ENCODE measurements at places on chromosomes 11 and 22.

DNA sequence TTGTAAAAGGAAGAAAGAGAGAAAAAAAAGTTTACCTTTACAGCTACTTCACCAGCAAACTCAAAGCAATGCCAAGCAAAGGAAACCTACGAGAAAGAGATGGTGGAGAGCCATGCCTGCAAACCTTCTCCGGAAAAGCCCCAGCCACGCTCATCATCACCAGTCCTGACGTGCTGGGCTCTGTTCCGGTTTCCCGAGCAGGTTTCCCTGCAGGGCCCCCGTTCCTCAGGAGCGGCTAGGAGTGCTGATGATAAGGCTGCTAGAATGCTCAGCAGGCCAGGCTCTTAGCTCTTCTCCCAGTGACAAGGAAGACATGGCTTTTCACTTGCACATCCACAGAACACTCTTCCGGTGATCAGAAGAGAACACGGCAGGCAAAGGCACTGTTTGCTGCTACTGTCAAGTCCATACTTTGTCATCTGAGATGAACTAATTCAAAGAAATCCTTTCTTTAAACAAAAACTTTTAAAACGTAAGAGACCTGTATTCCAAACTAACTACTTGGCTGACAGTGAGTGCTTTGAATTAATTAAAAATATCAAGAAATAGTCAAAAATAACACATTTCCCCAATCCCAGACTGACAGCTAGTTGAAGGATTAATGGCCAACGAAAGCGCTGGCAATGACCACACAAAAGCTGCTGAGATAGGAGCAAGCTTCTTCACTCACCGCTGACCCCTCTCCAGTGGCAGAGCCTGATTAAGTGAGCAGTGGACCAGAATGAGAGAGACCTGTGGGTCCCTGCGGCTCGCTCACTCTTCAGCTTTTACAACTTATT, 35.8 kb downstream of the DUSP8 start:
- no peak for DNase-seq

- no peak for DNase-seq
These were observed 39.5 kb downstream of the LMO1 start for GRCh38 chr11:8224161-8224591.

DNA sequence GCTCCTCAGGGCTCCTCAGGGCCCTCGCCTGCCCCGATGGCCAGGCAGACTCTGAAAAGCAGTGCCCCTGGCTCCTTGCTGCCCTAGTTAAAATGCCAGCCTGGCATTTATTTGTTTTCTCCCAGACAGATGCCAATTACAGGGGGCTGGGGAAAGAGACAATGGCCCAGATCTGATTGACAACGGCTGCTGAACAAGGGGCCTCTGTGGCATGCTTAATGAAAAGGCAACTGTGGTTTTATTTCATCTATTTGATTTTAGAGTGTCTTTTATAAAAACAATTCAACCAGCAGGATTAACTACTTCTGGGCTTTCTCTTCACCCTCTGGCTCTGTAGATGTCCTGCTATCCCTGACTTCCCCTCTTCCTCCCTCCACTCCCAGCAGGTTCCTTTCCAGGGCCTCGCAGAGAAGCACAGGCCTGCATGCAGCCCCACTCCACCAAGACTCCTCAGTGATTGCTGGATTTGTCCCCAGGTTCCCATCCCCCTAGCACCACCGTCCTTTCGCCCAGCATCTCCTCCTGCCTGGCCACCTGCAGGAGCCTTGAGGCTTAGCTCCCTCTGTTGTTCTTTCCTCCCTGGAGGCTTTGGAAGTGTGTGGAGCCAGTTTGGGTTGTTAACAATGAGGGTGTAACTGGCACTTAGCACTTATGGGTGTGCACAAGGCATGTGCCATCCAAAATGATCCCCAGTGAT, 171.1 kb downstream of the TENM4 start:
- DNase-seq = no peak

- DNase-seq = no peak
These were observed 459.1 kb downstream of the MIAT start for GRCh38 chr22:27116312-27117086.

DNA sequence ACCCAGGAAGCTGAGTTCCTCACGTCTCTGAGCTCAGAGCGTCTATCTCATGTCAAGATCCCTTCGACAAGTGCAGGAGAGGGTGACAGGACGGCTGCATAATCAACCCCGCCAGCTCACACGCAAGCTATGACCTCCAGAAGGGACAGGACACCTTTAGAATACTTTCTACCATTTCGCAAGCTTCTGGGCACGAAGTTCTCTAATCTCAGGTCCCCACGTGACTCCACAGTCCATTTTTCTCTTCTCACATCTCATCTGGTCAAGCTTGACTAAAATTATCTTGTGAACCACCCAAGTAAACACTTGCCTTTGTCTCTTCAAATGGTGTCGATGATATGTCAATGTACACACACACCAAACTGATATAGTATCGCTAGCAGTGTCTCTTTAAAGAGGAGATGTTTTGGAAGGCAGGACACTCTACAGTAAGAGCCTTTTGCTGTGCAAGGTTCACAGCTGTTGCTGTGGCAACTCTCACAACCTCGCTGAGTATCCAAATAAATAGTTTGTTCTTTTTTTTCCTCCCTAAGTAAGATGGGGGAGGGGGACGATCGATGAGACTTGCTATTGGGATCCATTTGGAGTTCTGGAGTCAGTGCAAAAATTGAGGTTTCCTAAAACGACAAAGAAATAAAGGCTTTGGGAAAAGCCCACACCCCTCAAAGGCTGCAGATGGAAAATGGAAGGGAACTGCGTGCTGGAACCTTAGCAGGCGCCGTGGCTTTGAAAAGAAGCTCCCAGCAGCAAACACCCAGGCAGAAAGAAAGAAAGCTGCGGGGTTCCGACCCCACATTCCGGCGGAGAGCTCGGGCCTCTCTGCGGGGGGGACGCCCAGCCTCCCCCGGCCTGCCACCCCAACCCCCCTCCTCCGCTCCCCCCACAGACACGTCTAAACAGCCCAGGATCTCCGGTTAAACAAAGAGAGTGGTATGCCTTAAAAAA, 215.4 kb upstream of the UBASH3B start:
- DNase-seq = peak; percentile 64

- DNase-seq = no peak
These were observed 47.0 kb upstream of the ALKBH3 start for GRCh38 chr11:43833657-43834073.

- DNase-seq = no peak
These were observed 9.0 kb upstream of the MMP7 start for GRCh38 chr11:102539567-102539966.

All from right forelimb (tissue), 1 donor.